ENCODE measurements at places on chromosomes 2 and 18.

GRCh38 chr2:9627310-9627709 is 3.5 kb downstream of the YWHAQ start:
- peak; percentile 38 for DNase-seq

DNA sequence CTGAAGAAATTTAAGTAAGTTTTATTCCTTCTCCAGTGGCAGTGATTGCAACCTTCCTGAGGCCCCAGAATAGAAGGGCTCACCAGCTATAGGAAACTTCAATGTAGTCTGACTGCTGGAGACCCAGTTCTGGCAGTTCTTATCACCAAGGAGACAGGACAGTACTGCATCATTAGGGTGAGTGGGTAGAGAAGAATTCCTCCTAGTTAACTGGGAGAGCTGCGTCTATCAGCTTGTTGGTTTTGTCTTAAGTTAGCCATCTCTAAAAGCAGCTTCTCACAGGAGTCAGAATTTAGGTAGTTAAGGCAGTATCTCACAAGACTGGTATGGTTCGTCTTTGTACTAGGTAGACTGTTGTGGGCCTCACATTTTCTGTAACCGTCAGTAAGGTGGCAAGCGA is 3.3 kb upstream of the MSTN start:
- DNase-seq, result no peak

DNA sequence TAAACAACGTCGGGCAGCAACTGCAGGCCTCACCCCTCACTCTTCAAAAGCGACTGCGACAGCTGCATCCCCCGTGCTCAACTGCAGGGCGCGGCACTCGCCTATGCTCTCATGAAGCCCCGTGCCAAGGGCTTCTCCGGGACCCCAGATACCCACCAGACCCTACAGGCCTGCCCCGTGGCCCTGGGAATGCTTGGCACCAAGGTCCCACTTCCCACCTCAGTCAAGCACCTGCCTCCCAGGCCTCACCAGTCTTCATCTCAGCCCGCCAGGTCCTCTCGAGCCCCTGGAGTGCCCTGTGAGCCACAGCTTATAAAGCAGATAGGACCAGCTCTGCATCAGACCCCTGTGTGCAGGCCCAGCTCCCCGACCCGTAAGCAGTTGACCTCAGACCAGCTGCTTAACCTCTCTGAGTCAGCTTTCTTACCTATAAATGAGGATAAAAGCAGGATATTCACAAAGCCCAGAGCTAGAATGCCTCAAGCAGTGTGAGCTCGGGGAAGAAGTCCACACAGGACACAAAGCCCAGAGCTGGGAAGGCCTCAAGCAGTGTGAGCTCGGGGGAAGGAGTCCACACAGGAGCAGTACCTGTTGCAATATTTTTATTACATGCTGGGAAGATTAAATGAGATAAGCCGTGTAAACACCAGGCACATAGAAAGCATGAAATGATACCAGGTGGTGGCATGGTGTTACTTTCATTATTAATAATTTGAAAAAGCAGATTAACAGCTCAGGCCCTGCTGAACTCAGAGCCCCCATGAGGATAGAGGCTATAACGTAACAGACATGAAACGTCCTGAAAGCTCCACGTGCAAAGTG is 96.9 kb downstream of the HDAC4 start:
- no peak for DNase-seq

- no peak for DNase-seq
Measured at GRCh38 chr2:150211164-150211631, 276.3 kb downstream of the RND3 start.

DNA sequence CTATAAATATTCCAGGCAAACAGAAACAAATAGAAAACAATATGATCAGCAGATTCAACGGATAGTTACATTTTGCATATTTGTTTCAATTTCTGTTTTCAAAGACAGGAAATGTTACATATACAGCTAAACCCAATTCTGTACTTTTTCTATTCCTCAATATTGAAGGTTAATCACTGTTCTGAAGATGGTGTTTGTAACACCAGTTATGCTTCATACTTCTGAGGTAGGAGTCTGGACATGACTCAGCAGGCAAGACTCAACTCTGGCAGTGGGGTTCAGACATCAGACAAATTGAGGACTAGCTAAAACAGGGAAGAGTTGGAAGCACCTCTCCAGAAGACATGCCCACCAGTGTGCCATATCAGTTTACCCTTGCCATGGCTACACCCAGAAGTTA is 16.6 kb downstream of the SERPINB13 start:
- DNase-seq, result no peak

DNA sequence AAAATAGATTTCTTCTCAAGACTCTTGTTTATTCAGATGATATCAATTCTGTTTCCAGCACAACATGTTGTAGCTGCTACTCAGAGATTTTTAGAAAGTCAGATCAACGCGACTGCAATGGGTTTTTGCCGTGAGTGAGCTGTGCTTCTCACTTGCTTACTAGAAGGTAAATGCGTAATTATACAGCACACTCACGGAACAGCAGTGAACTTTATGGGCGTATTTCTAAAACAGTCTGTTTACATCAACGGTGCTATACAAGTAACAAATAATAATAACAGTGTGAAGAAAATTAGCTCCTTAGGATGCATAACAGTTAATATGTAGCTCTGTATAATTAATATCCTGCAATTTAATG is 533.6 kb downstream of the RNF144A start:
- DNase-seq, result no peak

DNA sequence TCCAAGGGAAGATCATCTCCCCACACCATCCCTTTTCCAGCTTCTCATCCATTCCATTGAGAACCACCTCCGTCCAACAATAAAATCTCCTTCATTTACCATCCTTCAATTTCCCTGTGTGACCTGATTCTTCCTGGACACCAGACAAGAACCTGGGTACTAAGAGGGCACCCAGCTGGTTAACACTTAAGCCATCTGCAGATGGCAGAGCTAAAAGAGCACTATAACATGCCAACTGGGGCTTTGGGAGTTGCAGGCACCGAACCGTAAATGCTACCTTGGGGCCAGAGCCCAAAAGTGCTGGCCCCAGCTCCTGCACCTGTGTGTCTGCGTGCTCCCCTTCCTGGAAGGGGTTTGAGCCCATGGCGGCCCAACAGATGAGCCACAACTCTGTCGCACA is 655.0 kb downstream of the LRP1B start:
- no peak for DNase-seq

DNA sequence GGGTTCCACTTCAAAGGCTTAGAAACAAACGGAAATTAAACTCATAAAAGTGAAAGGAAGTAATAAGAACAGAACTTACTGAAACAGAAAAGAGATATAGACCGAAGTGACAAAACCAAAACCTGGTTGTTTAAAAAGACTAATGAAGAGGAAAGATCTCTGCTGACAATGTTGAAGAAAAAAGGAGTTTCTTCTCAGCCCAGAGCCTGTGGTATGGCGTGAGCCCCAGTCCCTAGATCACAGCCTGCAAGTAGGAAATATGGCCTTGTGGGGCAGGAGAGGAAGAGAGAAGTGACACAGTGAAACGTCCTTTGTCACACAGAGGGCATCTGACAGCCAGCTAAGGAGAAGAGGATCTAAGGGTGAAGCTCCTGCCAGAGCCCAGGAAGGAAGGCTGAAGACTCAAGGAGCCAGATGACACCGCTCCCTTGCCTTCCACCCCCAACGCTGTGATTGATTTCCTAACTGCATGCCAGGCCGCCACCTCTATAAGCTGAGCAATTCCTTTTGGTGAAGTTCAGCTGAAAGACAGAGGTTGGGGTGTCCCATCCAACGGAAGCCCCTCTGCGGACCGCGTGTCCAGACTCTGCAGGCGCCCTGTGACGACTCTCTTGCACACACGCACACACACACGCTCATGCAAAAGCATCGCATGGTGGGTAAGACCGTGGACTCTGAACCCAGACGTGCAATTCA is 141.1 kb downstream of the HDAC4 start:
- DNase-seq, result peak; percentile 46

All from KBM-7 (cell line).